ENCODE measurements at places on chromosomes 6 and 20.

DNA sequence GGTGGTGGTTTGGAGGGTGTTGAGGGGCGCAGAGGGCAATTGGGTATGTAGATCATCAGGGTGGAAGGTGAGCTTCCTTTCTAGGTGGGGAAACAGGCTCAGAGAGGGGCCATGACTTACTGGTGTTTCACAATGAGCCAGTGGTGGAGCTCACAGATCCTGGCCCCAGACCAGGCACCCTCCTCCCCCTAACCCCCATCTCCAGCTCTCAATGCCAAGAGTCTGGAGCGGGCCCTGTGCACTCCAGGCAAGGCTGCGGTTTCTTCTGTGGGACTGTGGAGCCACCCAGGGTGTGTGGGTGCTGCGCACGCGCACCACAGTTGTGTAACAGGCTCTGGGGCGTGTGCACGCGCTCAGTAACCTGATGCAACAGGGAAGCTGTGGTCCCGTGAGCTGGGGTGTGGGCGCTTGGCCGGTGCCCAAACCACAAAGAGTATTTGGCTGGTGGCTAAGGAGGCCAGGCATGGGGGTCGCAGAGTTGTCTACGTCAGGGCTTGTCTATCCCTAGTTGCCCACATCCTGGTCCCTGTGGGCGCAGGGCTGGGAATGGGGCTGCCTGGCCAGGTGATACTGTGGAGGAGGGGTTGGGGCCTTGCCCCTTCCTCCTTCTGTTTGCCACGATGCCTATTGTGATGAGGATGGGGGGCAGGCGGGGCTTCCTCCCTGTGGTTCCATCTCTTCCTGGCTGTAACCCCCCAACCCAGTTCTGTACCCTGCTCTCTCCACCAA lies 37.5 kb upstream of the MRPS18A start:
- no peak for DNase-seq

DNA sequence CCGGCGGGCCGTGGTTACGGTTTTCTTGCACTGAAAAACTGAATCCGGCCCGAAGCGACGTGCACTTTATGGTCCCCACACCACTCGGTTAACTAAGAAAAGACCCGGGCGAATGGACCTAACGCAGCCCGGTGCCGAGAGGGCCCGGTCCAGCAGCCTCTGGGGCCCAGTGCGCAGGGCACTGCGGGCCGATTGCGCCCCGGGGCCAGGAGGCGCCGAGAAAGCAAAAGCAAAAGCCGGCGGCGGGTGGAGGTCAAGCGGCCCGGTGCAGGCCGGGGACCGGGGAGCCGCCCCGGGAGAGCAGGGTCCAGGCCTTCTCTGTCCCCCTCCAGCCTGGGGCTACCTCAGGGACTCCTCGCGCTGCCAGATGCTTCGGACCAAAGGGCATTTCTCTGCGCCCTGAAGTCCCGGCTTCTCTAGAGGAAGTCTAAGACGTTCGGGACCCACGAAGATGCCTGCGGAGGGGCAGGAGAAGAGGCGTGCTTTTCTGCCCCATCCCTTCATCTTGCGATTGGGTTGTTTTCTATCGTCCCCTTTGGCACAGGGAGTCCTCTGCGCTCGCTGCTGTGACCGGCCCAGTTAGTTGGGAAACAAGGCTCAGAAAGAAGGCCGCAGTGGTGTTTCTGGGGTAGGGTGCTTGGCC lies 4.4 kb downstream of the FOXF2 start:
- DNase-seq: no peak

GRCh38 chr6:20416567-20417345 lies 15.1 kb downstream of the E2F3 start:
- DNase-seq: no peak

DNA sequence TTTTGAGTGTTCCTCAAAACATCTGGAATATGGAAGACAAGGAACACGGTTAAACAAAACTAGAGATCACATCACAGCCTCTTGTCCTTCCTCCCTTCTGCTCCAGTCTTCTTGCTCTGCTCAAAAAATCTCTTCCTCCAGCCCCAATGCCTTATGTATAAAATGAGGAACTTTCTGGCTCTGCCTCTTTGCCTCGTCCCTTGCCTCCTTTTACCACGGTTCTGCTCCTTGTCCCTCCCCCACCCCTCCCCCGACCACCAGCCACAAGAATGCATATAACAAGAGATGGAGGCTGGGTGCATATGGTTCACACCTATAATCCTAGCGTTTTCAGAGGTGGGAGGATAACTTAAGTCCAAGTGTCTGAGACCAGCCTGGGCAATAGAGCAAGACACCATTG lies 43.6 kb downstream of the PLAGL2 start:
- no peak for DNase-seq

DNA sequence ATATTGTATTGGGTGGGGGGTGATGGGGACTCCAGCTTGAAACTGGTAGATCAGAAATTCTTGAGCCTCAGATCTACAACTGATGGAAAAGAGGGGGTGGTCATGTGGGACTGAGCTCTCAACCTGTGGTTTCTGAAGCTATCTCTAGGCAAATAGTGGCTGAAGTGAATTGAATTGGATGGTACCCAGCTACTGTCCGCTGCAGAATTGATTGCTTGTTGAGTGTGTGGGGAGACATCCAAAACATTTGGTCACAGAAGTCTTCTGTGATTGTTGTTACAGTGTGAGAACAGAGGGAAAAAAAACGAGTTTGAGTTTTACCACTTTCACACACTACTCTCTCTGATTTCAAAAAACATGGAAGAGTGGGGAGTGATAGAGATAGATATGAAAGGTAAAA lies 14.8 kb downstream of the CDS2 start:
- DNase-seq: no peak

GRCh38 chr20:50346374-50347283 lies 156.0 kb downstream of the CEBPB start:
- DNase-seq: no peak

GRCh38 chr6:5338177-5338960 lies 77.1 kb downstream of the FARS2 start:
- DNase-seq: no peak

- DNase-seq: no peak
Measured at GRCh38 chr6:6584310-6585002, 4.1 kb upstream of the LY86 start.

DNA sequence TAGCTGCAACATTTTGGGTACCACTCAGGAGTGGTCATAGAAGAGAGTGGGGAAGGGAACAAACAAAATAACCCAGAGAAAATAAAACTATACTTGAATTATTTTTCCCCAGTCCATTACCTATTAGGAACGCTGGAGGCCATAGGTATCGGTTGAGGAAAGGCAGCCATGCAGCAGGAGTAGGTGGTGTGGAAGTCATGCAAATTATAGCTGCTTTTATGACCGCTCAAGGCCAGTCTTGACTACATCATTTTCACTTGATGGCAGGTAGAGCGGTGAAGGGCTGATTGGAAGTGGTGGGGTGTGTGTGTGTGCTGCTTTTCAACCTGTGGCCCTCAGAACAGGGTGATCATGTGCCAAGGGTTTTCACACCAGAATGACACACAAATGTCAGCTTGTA lies 36.5 kb upstream of the KIF13A start:
- no peak for DNase-seq

DNA sequence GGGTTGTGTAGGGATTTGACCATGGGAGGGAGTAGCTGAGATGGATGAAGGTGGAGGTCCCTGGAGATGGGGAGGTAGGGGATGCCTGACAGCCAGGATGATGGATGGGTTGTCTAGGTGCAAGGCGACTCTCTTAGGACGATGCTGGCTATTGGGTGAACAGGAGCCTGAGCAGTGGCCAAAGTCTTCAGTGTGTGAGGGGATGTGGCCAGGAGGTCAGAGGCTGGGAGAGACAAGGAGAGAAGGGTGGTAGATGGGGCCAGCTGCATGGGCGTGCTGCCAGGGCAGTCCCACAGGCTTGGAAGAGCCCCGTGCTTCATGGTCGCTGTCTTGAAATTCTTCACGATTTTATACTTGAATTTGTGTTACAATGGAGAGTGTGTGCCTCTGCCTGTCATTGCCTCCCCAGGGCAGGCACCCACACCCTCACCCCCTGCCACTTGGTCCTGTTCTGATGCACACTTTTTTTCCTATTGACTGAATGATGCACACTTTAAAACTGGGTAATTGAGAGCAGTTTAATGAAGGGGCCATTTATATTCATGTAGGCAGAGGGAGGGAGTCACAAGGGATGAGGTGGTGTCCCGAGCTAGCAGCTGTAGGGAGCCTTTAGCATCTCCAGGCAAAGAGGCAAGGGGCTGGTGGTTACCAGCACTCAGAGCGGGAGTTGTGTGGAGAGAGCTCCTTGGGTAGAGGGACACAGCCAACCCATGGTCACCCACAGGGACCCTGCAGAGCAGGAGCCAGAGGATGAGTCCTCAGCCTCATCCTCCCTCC lies 120.7 kb downstream of the DHX35 start:
- no peak for DNase-seq

- no peak for DNase-seq
Measured at GRCh38 chr6:148497257-148497656, 154.6 kb downstream of the SASH1 start.

Measured in SHP77 treated with DMSO at 0.1 percent for 48 hours (cell line).